ENCODE measurements at places on chromosomes 2 and 18. TPM values are rescaled to one million over a fixed set of nuclear protein-coding genes. Genes with fewer than 3 reads are reported as not detected.

DNA sequence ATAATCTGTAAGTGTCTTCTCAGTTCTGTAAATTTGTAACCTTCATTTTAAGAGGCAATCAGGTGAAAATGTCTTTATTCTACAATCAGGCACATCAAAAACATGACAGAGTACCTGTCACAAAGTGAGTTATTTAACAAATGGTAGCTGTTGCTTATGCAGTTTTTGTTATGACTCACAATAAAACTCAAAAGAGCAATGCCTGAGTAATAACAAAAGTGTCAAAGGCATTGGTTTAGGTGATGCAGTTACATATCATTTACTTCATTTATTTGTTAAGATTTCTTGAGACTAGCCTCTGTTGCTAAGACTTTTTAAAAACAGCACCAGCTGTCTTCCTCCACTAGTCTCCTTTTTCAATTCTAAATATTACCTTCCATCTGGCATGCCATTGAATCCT lies 177.8 kb downstream of the KIAA1328 start:
- H3K36me3 ChIP-seq: no peaks in the 10 kb centered on the region
- no peak overlapping the region for H3K4me3 ChIP-seq
- no peak for DNase-seq
- H3K27ac ChIP-seq: no peak overlapping the region

DNA sequence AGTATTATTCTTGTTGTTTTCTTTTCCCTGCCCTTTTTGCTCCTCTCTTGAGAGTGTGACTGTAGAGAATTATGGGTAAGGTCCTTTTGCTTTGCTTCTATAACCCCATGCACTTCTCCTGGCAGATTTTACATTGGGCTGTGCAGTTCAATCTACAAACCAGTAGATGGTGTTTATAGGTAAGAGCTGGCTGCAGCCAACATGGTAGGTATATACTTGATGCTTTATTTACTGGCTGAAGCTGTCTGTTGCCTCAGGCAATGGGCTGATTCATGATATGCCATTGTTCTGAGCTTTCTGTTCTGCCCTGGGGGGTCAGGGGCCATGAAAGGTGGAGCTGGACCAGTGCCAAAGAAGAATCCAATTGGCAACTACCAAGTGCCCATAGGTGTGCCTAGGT lies 48.3 kb upstream of the MYL1 start:
- H3K27ac ChIP-seq: no peak overlapping the region

DNA sequence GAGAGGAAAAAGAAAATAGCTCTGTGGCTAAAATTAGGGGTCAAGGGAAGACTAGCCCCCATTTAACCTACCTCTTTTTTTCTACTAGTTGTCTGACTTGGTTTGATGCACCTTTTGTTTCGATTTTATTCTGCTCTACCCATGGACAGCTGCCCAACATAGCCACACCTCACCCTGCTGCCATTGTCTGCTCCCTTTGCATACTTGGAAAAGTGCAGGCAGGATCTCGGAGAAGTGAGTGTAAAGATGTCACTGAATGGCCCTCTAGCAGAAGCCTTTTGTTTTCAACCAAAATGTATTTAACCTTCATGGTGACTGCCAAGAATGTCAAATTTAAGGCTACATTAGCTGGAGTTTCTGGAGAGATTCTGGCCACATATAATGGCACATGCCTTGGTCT lies 62.9 kb downstream of the SETBP1 start:
- no peaks in the 10 kb centered on the region for H3K27me3 ChIP-seq
- H3K27ac ChIP-seq: peak overlapping the region; percentile 76
- peaks cover 86% of the 10 kb centered on the region for H3K4me1 ChIP-seq
- peaks cover 14% of the 10 kb centered on the region for H3K36me3 ChIP-seq
- no peak for DNase-seq

The PPP1R1C gene
- total RNA-seq: 1.7 TPM

DNA sequence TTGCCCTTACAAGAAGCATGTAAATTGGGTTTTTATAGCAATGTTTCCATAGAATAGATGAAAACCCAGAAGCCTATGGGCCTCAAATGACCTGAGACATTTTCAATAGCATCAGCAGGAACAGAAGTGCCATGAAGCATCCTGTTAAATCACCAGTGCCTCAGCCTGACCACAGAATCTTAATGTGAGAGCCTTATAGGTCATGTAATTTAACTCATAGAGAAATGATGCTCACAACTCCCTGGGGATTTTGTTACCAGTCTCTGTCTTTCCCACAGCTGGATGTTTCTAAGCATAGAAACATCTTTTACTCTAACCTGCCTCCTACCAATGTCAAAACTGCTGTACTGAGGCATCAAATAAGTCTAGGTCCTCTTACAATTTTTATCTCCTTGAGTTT lies 295.8 kb upstream of the ACVR2A start:
- no peaks in the 10 kb centered on the region for H3K27me3 ChIP-seq
- H3K27ac ChIP-seq: no peak overlapping the region
- no peak for DNase-seq

- no peak overlapping the region for H3K4me3 ChIP-seq
- no peaks in the 10 kb centered on the region for H3K27me3 ChIP-seq
- no peak for DNase-seq
- H3K27ac ChIP-seq: no peak overlapping the region
- H3K36me3 ChIP-seq: no peaks in the 10 kb centered on the region
These were observed 299.6 kb downstream of the AGPS start for GRCh38 chr2:177692042-177692782.

GRCh38 chr18:23650968-23651927 lies 11.5 kb downstream of the ANKRD29 start:
- no peak overlapping the region for H3K4me3 ChIP-seq
- H3K36me3 ChIP-seq: no peaks in the 10 kb centered on the region
- peaks cover 21% of the 10 kb centered on the region for H3K4me1 ChIP-seq

DNA sequence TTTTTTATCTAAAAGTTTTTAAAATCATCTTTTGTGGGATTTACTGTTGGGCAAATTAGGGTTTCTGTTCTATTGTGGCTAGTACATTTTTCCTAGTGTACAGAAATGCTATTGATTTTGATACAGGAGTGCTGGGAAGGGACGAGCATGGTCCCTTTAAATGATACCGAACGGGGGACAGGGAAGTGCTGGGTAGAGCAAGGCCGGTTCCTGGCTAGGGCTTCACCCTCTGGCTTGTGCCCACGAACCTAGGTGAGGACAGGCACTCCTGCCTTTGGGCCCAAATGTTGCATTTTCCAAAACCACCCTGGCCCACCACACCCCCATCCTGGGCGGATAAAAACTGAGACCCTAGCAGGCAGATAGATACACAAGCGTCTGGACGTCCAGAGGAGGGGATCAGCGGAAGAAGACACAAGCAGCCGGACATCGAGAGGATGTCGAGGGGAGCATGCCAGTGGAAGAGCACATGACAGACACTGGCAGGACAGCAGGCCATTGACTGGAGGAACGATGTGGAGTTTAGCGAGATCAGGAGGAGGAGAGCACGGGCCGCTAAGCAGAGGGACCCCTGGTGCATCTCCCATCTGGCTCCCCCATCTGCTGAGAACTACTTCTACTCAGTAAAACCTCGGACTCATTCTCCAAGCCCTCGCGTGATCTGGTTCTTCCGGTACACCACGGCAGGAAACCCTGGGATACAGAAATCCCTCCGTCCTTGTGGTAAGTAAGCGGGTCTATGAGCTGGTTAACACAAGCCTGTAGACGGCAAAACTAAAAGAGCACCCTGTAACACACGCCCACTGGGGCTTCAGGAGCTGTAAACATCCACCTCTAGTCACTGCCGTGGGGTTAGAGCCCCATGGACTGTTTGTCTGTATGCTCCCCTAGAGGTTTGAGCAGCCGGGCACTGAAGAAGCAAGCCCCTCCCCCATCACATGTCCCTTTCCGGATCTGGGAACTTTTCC lies 13.5 kb upstream of the CALCRL start:
- H3K4me3 ChIP-seq: no peak overlapping the region
- no peak for DNase-seq
- H3K4me1 ChIP-seq: peaks cover 7% of the 10 kb centered on the region
- H3K36me3 ChIP-seq: no peaks in the 10 kb centered on the region
- no peaks in the 10 kb centered on the region for H3K27me3 ChIP-seq

GRCh38 chr2:224569654-224570053 lies 15.5 kb downstream of the CUL3 start:
- H3K36me3 ChIP-seq: peaks cover 20% of the 10 kb centered on the region
- no peaks in the 10 kb centered on the region for H3K27me3 ChIP-seq
- no peak for DNase-seq
- peaks cover 42% of the 10 kb centered on the region for H3K4me1 ChIP-seq
- no peak overlapping the region for H3K4me3 ChIP-seq

DNA sequence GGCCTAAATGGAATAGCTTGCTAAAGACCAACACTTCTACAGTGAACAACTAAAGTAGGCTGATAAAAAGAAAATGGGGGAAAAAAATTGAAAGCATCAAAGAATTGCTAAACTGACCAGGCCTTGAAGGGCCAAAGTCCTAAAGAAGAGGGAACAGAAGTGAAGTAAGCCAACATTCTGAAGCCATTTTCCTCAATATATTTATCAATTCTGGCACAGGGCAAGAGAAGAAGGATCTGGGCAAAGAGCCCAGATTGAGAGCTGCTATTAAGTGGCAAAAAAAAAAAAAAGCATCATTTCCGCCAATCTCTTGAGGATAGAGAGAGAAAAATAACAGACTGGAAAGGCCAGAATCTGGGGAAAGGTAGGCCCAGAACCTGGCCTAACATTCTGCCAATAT lies 25.7 kb downstream of the FANCL start:
- no peak for DNase-seq
- no peaks in the 10 kb centered on the region for H3K27me3 ChIP-seq
- peaks cover 56% of the 10 kb centered on the region for H3K36me3 ChIP-seq
- H3K4me1 ChIP-seq: no peaks in the 10 kb centered on the region
- H3K4me3 ChIP-seq: no peak overlapping the region

GRCh38 chr18:36247036-36247435 lies 50.5 kb upstream of the FHOD3 start:
- H3K4me1 ChIP-seq: no peaks in the 10 kb centered on the region
- H3K36me3 ChIP-seq: peaks cover 19% of the 10 kb centered on the region
- no peak for DNase-seq
- no peak overlapping the region for H3K4me3 ChIP-seq

Measured in neural crest cell (in vitro differentiated cells).